ENCODE measurements at places on chromosomes 5 and 9.
A peak's percentile ranks its signal among the peaks of the same experiment; 100 is the strongest.

- DNase-seq = no peak
These were observed 5.1 kb downstream of the CCDC112 start for GRCh38 chr5:115291397-115291796.

DNA sequence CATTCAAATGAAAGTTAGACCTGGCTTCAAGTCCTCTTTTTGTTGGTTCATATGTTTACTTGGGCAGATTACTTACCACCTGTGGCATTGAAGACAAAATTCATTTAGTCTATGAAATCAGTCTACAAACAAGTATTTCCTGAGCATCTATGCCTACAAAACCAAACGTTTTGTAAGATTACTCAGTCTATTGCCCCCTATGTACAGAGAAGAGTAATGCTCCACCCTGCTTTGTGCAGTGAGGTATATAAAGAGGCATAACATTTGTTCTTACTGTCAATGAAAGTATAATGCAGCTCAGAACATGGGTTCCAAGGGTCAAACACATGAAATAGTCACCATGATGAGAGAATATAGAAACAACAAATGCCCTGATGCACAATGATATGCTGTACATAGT, 580.7 kb downstream of the KIF4B start:
- DNase-seq = no peak

GRCh38 chr9:133803028-133803585, 65.0 kb upstream of the SARDH start:
- DNase-seq = no peak

- DNase-seq = no peak
These were observed 7.5 kb upstream of the DOLPP1 start for GRCh38 chr9:129073404-129073803.

DNA sequence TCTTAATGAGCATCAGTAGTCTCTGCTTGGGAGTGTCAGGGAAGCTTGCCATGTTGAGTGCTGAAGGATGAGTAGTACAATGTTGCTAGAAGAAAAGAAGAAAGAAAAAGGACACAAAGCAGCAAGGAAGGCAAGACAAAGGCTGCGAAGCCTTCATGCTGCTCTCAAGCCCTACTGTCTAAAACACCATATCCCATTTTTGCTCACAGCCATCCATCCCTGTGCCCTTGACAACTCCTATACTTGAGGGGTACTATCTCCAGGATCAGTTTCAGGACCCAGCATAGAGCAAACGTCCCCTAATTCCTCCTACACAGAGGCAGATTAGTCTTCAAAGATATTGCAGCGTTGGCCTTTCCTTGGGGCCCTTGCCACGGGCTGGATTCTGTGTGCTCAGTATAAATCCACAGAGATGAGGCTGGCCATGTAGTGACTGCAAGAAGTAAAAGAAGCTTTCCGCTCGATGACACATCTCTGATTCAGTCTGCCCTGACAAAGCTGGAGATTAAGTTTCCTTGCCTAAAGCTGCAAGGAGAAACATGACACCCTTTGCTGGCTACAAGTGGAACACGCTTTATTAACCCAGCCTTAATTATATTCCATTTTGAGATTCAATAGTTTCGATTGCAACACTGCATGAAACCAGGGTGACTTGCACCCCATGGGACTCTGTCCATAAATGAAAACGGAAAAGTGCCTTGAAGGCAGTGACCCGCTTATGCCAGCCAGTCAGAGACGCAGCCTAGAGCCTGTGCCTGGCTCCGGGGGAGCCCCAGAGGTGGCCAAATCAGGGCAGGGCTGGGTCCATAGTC, 304.6 kb downstream of the ACTL7B start:
- no peak for DNase-seq

- no peak for DNase-seq
These were observed 15.2 kb upstream of the SLC35D2 start for GRCh38 chr9:96398582-96399324.

DNA sequence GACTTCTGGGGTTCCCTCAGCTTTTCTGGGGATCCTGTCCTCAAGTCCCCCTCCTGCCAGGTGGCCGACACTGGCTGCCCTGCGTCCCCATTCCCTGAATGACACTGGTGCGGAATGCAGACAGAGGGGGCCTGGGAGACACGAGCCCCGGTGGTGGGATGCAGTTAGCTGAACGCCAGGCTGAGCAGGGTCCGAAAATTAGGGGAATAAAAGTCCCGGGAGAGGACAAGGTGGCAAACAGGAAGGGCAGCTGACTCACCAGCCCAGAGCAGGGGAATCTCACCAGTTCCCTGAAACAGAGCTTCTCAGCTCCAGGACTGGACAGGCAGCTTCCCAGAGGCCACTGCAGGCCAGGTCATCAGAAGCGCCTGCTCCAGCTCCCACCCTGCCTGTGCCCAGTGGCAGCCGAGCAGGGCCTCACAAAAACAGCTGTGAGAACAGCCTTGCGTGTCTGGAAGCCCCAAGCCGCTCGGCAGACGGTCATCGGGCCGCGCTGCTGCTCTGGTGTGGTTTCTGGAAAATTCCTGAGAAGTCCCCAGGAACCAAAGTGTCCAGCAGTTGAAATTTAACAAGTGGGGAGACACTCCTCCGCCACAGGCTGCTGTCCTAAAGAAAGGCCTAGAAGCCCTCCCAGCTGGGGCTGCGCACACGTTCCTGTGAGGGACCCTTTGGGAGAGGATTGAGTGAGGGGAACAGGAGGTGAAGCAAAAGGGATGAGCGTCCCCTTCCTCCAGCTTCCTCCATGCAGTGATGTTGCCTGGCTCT, 47.6 kb upstream of the EXOC3 start:
- DNase-seq = peak; percentile 57

DNA sequence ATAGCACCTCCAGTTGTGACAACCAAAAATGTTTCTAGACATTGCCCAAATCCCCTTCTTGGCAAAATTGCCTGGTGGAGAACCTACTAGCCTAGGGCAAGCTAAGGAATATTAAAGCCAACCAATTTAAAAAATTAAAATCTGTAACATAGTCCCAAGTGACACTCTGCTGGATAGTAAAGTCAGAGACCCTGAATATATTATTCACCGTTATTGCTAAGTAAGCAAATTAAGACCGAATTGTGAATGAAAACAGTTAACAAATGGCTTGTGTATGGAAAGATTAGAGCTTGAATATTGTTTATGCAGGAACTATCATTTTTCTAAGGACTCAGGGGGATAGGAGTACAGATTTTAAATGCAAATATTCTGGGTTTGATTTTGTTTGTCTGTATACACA, 208.1 kb downstream of the DMAC1 start:
- no peak for DNase-seq
